Effector CD4-positive, alpha-beta T cell (primary cell): ENCODE measurements at places on chromosomes 16 and 17.

DNA sequence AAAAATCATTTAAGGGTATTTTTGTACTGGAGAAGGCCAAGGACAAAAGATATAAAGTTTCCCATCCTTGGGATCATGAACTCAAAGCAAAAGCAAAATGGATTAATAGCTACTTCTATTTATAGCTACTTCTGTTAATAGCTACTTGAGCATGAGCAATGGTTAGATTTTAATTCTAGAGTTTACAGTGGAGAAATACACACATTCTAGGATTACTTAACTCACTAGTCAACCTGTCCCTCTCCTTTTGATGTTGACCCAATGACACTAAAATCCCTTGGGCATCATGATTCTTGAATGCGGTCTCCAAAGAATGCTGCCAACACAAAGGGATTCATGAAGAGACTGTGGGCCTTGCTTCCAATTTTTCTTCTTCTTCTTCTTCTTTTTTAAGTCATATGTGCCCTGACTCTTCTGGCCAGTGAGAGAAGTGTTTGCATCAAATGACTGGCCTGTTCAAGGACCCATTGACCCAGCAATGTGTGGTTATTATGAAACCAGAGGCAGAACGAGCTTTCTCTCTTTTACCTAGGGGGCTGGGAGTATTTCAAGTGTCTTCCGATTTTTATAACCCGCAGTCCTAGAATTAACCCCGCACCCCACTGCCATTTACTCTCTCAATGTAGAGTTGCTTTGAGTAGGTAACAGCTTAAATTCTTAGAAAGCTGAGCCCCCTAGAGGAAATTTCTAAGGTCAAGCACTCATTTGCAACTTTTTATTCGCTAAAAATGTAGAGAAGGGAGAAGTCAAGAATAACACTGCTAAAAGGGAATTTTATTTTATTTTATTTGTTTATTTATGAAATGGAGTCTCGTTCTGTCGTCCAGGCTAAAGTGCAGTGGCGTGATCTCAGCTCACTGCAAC is 34.6 kb downstream of the OTOA start:
- DNase-seq = no peak

GRCh38 chr16:75801307-75801706 is 75.0 kb upstream of the CPHXL start:
- DNase-seq = no peak

- peak; percentile 89 for DNase-seq
These were observed 1.9 kb upstream of the PER1 start for GRCh38 chr17:8153957-8154607.

GRCh38 chr16:73253922-73254480 is 206.1 kb upstream of the ZFHX3 start:
- DNase-seq = no peak

- DNase-seq = no peak
These were observed 238.8 kb downstream of the STX8 start for GRCh38 chr17:9336817-9337216.

DNA sequence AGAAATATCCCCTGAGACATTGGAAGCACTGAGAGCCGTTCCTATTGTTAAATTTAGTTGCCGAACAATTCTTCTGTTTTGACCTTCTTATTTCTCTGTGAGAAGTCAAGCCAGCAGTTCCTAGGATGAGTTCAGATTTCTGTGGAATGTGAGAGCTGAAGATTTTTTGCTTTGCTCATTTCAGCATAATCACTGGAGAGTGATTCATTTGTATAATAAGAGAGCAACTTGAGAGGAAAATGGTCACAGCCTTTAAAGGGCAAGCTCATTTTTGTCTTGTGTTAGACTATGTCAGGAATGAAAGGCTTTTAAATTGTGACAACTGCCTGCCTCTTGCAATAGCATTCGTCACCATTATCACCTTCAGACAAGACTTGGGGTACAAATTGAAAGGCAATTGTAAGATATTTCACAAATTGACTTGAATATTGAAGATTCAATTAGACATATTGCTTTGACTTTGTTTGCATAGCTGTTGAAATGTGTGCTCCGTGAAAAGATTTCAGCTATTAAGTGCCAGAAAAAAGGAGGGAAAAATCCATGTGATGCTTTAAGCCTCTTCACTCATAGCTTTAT is 900.0 kb upstream of the GOT2 start:
- DNase-seq = no peak

DNA sequence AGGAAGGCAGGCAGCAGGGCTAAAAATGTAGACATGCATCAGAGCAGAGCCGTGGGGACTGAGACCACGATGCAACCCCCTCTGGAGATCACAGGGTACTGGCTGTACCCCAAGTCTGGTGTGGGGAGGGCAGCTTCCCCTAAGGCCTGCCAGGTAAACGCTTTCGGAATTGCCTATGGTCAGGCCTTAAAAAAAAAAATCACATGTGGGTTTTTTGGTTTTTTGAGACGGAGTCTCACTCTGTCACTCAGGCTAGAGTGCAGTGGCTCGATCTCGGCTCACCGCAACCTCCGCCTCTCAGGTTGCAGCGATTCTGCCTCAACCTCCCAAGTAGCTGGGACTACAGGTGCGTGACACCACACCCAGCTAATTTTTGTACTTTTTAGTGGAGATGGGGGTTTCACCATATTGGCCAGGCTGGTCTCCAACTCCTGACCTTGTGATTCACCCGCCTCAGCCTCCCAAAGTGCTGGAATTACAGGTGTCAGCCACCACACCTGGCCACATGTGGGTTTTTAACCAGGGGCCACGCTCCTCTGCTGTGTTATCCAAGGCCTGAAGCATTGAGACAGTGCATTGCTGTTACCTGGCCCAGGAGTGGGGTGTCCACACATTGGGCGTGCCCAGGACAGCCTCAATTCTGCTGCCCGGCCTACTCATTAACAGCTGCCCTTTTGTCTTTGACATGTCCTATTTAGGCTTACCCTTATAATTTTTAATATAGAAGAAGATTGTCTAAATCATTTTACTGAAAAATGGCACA is 50.4 kb downstream of the LITAF start:
- no peak for DNase-seq

DNA sequence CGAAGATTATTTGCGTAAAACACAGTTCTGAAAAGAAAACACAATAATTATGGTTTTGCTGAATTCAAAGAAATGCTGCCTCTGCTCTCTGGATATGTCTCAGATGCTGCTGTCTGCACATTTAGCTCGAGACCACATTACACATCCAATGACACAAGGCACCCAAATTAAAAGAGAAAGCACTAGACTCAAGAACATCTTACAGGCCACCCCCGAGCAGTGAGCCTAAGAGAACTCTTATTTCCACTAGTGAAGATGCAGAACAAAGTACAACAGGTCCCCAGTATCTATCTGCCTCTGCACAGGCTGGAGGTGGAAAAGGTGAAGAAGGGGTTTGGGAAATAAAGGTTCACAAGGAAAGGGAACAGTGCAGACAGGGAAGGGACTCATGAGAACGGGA is 33.5 kb downstream of the GRB2 start:
- no peak for DNase-seq

GRCh38 chr16:15672514-15673167 is 22.6 kb downstream of the NDE1 start:
- DNase-seq = peak; percentile 63

DNA sequence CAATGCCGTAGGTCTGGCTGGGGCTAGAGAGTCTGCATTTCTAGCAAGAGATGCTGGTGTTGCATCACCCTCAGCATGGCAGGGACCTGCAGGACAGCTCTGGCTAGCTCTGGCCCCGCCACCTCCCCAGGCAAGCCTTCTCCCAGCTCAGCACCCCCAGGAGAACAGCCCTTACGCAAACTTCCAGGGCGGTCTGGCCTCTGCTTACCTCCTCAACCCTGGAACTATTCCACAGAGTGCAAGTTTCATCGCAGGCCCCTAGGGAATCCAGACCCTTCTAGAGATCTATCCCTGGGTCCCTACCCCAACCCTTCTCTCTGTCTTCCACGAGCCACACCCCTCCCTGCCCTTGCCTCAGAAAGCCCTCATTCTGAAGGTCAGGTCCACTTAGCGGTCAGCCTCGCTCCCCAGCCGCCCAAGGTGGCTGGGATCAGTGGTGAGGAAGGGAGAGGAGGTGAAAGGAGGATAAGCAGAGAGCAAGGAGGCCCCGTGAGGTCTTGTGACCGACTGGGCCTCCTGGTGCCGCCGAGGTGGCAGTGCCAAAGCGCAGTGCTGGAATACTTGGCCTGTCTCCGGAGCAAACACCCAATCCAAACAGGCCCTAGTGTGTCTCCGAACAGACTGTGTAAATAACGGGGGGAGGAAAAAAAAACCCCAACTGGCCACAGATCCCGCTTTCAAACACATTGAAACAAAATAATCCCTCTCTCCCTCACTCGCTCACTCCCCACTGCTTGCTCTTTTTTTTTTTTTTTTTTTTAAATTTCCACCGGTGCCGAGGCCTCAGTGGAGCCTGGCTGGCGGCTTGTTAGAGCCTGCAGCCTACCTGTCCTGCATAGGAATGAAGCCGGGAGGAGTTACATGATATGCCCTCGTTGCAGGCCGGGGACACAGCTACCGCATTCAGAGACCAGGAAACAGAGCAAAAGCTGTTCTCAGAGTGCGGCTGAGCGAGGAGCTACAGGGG is 380.9 kb downstream of the SOX9 start:
- DNase-seq = no peak

GRCh38 chr17:40314584-40314956 is 5.6 kb downstream of the RARA start:
- peak; percentile 84 for DNase-seq

GRCh38 chr17:35407531-35407930 is 24.8 kb downstream of the SLFN12 start:
- DNase-seq = no peak

- DNase-seq = no peak
These were observed 17.1 kb upstream of the ZFHX3 start for GRCh38 chr16:73064994-73065545.

GRCh38 chr16:683396-684070 is 601 bp downstream of the JMJD8 start:
- DNase-seq = no peak

GRCh38 chr17:78458091-78458490 is 79.6 kb downstream of the PGS1 start:
- DNase-seq = no peak

DNA sequence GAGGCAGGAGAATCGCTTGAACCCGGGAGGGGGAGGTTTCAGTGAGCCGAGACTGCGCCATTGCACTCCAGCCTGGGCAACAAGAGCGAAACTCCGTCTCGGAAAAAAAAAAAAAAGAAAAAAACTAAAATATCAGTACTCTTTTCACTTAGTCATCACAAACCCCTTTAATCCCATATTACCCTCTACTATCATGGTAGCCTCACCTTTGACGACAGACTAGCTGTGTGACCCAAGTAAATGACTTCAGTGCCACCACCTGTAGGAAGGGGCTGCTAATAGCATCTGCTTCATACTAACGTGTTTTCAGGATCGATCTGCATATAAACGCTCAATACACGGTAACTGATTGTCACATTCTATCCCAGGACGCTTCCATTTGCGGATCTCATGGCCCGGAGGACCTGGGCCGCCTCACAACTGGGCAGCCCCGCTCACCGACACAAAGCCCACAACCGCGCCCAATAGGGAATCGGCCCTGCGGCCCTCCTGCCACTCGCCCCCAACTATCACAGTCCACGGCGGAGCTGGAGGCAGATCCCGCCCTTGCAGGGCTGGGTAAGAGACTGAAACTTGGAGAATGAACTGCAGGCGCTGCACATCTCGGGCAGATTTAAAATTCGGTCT is 1.1 kb upstream of the ZNF263 start:
- DNase-seq = no peak

DNA sequence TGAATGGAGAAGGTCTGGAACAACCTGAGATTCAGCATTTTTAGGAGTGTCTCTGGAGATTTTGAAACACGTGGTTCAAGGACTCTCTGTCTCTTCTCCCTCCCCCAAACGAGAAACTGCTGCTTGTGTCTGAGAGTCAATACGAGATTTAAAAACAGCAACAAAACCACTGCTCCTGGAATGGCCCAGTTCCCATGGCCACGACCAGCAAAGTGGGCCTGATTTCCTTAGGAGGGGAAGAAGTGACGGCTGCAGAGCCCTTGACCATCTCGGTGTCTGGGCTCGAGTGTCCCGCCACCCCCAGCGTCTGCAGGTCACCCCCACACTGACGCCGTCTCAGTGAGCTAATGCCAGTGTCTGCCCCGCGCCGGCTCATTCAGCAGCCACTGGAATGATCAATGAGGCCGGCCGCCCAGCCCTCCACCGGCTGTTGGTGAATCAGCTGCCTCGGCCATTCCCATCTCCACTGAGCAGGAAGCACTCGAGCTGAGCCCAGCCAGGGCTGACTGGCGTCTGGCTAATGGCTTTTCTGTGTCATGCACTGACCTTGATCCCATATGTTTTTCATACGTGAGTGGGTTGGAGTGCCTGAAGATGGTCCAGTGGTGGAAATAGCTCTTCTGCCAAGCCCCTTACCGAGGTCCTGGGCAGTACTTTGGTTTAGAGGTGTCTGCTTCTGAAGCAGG is 151.8 kb downstream of the PITPNC1 start:
- DNase-seq = no peak

- peak; percentile 18 for DNase-seq
These were observed 355.3 kb downstream of the TOX3 start for GRCh38 chr16:52191531-52192134.

DNA sequence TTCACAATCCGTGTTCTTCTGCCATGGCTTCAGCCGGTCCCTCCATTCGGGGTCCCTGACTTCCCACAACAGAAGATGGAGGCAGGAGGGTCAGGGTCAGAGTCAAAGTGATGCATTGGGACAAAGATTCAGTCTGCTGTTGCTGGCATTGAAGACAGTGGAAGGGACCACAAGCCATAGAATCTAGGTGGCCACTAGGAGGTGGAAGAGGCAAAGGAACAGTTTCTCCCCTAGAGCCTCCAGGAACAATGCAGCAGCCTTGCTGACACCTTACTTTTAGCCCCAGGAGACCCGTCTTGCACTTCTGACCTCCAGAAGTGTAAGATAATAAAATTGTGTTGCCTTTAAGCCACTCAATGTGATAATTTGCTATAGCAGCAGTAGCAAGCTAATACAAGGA is 55.9 kb downstream of the MFSD11 start:
- DNase-seq = no peak

- no peak for DNase-seq
These were observed 48.6 kb downstream of the SLC39A11 start for GRCh38 chr17:73043686-73044581.

DNA sequence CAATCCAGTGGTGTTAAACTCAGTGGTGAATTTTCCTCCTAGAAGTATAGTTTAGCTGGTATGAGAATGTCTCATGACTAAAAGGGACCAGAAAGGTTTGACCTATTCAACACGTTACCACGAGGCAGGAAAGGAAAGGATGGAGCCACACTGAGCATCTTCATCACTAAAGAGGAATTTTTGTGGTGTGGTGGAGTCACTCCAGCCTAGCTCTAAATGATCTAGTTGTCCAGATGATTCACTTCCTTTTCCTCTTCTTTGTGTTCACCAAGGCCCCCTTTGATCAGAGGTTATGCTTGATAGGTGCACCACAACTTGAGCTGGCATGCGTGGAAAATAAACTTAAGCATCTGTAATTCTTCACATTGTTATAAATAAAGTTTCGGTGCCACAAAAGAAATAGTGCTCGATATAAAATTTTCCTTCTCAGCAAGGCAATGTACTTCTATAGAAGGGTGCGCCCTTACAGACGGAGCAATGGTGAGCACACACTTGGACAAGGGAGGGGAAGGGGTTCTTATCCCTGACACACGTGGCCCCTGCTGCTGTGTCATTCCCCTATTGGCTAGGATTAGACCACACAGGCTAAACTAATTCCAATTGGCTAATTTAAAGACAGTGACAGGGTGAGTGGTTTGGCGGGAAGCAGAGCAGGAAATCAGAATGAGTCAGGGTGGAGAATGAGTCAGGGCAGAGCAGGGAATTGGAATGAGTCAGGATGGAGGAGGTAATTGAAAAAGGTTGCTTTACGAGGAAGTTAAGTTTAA is 254.6 kb downstream of the HS3ST3A1 start:
- no peak for DNase-seq

GRCh38 chr16:86368261-86368660 is 142.1 kb upstream of the FOXF1 start:
- DNase-seq = no peak
